ENCODE measurements at places on chromosomes 7 and 10.

DNA sequence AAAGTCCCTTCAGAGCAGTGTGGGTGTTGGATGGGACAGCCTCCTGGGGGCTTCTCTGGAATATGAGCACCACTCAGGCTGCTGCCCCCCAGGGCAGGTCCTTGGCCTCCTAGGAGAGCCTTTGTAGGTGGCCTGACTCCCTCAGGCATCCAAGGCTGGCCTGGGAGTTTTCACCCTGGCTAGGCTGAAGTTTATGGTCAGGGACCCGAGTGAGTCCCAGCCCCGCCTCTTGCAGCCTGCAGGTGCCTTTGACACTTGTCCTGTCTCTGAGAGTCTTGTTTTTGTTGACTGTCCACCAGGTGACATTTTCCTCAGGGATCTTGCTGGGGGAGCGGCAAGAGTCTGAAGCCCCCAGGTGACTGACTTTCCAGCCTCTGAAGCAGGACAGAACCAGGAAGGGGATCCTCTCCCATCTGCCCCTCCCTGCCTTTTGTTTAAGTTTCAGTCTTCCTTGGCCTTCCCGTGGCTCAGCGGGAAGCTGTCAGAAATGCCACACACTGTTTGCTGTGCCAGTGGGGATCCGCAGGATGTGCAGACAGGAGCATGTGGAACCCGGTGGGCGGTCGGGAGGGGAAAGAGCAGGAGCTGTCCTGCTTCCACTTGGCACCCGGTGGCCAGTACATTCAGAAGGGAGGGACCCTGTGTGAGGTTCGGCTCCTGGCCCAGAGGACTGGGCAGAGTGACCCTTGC is 59.5 kb downstream of the LRRC18 start:
- DNase-seq, result no peak

GRCh38 chr7:53350241-53350640 is 314.8 kb downstream of the POM121L12 start:
- DNase-seq, result no peak

DNA sequence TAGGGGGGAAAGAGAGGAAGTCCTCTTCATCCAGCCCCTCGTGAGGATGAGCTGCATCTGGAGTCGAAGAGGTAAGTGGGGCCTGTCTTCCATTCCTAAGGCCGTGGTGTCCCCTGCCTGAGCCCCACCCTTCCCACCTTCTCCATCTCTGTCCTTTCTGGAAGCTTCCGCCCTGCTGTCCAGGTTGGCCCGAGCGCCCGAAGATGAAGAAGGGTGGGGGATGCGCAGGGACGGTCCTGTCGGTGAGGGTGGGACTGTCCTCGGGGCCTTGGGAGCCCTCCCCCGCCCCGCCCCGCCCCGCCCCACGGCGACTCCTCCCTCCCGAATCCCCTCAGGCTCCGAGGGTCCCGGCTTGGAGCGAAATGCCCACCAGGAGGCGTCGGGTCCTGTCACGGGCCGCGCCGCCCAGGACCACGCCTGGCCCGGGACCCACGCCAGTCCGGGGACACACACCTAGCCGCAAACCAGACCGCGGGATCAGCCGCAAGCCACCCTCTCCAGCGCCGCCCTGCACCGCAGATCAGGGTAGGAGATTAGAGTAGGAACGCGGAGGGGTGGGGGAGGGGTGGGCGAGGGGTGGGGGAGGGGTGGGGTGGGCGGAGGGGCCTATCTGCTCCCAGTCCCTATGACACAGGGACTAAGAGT is 15.3 kb downstream of the GPRIN2 start:
- DNase-seq, result no peak

DNA sequence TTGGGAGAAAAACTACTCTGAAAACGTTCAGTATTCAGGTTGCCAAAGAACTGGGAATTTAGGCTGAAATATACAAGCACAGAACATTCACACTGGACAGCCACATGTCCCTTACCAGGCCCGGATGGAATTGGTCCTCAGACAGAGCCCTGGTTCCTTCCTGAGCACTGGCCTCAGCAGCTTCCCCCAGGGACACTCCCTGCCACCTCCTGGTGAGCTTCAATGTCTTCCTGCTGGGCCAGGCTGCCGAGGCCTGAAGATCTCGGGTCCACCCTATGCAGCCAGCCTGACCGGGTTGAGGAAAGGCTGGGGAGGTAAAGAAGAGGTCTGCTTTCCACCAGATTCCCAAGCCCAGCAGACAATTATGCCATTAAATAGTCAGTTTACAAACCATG is 24.8 kb downstream of the LEP start:
- no peak for DNase-seq

DNA sequence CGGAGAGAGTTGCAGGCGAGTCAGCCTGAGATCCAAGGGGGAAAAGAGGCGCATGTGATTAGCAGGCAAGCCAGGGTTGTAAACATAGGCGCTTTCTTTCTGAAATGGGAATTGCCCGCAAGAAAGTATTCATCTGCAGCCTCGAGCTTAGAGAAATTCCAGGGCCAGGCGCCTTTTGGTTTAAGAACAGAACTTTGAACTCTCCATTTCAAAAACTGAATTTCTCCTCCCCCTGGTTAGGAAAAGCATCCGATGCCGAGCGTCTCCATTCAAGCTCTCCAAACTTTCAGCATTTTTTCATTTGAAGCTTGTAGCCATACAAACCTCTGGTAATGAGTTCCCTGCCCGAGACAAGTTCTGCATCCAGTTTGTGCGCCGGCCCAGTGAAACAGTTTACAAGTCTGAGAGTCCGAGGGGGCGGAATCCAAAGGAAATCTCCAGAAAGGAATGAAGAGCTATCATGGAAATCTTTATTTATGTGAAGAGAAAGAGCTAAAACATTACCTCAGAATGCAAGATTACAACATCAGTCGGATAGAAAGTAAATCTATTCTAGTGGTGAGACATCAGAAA is 69.9 kb downstream of the FAM204A start:
- peak; percentile 26 for DNase-seq

GRCh38 chr10:86857128-86857721 is 100.2 kb downstream of the MMRN2 start:
- peak; percentile 85 for DNase-seq

DNA sequence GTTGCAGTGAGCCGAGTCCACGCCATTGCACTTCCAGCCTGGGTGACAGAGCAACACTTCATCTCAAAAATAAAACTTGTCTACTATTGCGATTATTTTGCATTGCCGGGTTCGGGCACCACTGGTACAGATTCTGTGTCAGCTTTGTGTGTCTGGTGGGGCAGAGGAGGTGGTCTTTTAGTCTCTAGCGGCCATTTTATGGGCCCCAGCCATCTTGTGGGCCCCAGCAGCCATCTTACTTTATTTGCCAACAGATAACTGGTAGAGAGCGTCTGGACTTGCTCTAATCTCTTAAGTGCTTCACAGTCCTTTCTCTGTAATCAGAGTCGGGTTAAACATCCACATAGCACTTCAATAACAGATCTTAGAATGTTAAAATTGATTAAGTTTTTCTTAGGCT is 4.9 kb downstream of the BUD23 start:
- no peak for DNase-seq

GRCh38 chr7:83153419-83153818 is 9.3 kb downstream of the PCLO start:
- DNase-seq, result no peak

- DNase-seq, result no peak
These were observed 32.3 kb upstream of the SLC16A12 start for GRCh38 chr10:89567576-89568245.

GRCh38 chr10:96242822-96243221 is 28.5 kb downstream of the BLNK start:
- DNase-seq, result no peak

All from EH (cell line).